ENCODE measurements at places on chromosomes 2 and 18.
A peak's percentile ranks its signal among the peaks of the same experiment; 100 is the strongest.

GRCh38 chr2:155442755-155443372 is 744.4 kb downstream of the KCNJ3 start:
- no peak for DNase-seq

DNA sequence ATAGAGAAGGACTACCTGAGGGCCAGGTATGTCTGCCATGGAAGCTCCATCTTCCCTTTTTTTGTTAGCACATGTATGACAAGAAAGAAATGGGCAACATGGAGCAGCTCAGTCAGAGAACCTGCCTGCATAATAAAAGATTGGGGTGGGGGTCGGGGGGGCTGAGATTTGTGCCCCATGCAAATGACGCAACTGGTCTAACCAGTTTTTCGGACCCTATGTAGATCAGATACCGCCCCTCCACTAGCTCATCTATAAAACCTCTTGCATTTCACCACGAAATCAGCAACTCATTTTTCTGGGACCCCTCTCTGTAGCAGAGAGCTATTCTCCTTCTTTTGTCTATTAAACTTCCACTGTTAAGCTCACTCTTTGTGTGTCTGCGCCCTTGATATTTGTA is 657.2 kb downstream of the ERBB4 start:
- no peak for DNase-seq

- no peak for DNase-seq
These were observed 36.5 kb upstream of the C1D start for GRCh38 chr2:68099260-68099659.

- DNase-seq, result peak; percentile 48
These were observed 64.0 kb downstream of the NGEF start for GRCh38 chr2:232949016-232949415.

DNA sequence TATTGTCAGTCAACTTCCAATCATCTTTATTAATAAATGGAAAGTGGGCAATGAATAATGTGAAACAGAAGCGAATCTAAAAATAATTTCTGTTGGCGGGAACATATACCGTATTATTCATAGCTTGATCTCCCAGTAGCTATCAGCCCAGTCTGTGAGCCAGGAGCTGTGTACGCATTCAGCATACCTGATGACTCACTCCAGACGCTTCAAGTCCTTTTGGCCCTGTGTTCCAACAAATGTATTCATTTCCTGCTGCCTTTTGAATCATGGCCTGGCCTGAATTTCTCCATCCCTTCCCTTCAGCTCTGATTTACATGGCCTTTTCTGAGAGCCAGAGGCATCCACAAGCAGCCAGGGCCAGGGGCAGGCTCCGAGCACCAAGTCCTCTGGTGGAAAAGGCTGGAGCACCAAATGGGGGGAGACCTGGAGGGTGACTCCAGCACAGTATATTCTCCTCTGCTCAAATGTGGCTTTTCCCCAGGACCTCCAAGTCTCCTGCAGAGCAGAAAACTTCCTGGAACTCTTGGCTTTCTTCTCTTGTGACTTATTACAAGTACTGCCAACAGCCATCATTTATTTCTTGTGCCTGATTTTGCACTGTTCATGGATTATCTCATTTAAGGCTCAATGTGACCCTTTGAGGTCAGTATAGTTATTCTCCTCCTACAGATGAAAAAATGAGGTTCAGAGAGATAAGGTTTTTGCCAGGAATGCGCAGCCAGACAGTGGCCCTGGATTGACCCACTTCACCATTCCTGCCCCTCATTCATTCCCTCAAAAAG is 108.7 kb downstream of the EN1 start:
- DNase-seq, result no peak

- peak; percentile 86 for DNase-seq
These were observed 1.3 kb downstream of the BCL2 start for GRCh38 chr18:63317982-63318888.

DNA sequence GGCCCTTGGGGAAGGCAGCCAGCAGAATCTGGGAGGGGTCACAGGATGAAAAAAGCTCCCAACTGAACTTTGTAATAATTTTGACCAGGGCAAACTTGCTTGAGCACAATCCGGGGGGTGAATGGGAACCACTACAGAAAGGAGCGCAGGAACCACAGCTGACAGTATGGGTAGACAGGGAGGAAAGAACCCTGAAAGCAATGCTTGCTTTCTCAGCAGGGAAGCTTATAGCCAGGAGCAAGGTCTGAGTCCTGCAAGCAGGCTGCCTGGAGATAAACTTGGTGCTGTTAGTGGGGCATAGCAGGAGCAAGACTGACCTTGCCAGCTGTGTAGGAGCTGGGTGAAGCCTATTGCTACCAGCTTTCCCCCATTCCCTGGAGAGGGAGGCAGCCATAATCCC is 195.2 kb downstream of the MTCL1 start:
- no peak for DNase-seq

GRCh38 chr18:26511339-26512071 is 36.8 kb downstream of the KCTD1 start:
- DNase-seq, result no peak

DNA sequence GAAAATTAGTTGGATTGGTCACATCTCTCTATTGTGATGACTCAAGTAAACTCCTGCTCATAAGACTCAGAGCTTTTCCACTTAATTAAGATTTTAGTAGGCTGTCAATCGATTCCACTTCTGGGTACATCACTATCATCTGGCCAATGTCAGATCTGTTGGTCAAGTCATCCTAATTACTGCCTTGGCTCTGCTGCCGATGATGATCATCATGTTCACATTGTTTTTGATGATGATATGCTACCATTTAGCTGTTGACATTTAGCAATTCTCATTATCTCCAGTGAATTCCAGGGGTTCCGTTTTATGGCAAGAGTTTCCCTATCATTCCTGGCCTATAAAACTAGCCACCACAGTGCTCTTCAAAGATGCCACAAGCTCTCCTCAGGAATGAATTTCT is 253.4 kb downstream of the IKZF2 start:
- DNase-seq, result no peak

- no peak for DNase-seq
These were observed 95.4 kb upstream of the CCDC85A start for GRCh38 chr2:56088411-56088810.

DNA sequence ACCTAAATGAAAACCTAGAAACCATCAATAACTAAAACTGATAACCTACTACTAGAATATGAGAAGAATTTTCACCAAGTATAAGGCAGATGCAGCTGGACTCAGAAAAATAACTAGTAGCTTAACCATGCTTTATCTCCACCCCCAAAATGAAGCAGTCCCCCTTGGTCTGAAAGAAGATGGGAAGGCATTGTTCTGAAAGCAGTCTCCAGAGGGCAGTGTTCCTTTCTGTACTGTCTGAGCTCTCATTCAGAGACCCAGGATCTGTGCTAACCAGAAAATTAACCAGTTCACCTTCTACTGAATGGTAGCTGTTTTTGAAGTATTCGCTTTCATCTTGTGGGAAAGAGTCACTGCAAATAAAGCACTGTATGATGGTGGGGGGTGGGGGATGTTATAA is 273.0 kb downstream of the PDE11A start:
- DNase-seq, result peak; percentile 28

GRCh38 chr2:235092433-235093223 is 140.8 kb downstream of the SH3BP4 start:
- DNase-seq, result no peak

DNA sequence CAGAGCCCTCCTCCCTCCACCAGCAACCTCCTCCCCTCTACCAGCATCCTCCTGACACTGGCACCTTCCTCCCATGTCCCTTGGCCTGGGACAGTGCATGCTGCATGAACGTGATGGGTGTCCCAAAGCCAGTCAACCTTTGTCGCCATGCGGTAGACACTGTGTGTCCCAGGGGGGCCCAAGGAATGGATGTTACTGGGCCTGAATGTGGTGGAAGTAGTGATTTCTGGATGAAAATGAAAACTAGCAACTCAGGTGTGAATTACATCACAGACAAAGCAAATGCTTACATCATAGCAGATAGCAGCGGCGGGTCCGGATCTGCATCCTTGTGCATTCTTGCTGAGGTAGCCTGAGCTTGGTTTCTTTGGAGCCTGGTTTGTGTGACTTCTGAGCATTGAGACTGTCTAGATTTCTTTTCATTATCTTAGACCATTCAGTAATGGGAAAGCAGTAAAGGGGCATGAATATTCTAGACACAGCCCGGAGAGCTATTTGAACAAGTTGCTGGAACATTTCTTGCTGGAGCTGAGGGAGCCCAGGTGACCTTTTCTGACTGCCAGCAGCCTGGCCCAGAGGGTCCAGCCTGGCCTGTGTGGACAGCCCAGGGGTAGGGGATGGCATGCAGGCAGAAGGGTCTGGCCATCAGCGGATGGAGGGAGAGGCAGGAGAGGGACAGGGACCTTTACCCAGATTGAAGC is 100.4 kb downstream of the FAM210A start:
- no peak for DNase-seq

All from H7 (cell line).